Fibroblast of skin of left quadriceps (primary cell): ENCODE measurements at places on chromosomes 3 and 15.

DNA sequence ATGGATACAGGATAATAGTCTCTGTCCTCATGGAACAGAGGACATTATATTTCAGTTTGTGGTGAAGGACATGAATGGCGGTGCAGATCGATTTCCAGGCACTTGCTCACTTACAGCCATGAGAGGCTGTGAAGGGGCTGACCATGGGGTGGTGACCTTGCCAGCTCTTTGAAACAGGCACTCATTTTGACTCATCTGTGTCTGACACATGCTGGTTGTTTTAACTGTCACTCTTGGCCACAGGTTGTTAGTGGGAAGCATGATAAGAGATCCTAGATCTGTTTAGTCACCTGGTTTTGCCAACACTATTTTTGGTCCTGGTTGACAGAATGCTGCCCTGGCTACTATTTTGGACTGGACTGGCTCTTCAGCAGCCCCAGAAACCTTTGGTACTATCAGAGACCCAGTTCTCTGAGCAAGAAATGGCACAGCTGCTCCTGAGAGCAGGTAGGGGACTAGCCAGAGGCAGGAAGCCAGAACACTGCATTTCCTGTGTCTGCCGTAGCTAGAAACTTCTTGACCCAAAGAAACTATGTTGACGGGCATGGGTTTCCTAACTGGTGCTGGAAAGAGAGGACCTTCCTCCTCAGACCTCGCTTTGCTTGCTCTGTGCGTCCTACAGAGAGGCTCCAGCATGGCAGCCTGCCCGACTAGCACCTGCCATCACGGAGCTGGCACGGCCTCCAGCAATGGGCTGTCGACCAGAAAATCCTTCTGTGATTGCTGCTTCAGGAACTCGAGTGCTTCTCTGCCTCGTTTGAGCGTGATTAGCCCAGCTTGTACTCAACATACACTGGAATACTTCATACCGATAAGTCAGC, 6.3 kb downstream of the PXYLP1 start:
- DNase-seq, result no peak

DNA sequence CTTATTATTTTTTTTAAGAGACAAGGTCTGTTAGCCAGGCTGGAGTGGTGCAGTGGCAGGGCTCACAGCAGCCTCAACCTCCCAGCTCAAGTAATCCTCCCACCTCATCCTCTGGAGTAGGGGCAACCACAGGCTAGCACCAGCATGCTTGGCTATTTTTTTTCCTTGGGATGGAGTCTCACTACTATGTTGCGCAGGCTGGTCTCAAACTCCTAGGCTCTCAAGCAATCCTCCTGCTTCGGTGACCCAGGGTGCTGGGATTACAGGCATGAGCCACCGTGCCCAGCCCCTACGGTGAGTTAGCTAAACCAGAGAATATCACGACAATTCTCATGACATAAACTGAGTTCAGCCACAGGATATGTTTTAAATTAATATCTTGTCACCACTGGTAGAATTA, 2.0 kb downstream of the DCUN1D1 start:
- DNase-seq, result no peak

- no peak for DNase-seq
These were observed 148.1 kb downstream of the NEK11 start for GRCh38 chr3:131174752-131175151.

DNA sequence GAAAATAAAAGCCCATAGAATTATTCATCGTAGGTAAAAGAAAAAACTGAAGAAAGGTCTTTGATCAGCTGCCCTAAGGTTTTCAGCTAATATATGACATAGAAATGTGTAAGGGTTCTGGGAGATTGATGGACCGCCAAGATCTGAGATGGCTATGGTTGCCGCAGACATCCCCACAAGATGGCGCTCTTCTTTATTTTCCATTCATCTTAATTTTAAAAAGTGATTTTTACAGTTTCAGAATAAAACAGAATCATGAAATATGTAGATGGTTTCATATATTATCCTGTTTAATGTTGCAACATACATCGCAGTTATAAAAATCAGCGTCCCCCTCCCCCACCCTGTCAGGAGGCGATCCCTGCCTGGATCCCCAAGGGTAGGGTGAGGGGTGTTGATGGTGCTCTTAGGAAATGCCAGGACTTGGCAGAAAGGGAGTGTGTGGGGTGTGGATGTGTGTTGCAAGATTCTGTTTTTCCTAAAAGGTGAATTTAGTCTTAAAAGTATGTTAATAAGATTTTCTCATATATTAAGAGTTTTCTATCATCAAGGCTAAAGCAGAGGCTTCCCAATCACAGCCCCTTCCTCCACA, 68.8 kb downstream of the ANXA2 start:
- DNase-seq, result no peak

GRCh38 chr3:128488636-128488990, 4.4 kb downstream of the GATA2 start:
- DNase-seq, result no peak

DNA sequence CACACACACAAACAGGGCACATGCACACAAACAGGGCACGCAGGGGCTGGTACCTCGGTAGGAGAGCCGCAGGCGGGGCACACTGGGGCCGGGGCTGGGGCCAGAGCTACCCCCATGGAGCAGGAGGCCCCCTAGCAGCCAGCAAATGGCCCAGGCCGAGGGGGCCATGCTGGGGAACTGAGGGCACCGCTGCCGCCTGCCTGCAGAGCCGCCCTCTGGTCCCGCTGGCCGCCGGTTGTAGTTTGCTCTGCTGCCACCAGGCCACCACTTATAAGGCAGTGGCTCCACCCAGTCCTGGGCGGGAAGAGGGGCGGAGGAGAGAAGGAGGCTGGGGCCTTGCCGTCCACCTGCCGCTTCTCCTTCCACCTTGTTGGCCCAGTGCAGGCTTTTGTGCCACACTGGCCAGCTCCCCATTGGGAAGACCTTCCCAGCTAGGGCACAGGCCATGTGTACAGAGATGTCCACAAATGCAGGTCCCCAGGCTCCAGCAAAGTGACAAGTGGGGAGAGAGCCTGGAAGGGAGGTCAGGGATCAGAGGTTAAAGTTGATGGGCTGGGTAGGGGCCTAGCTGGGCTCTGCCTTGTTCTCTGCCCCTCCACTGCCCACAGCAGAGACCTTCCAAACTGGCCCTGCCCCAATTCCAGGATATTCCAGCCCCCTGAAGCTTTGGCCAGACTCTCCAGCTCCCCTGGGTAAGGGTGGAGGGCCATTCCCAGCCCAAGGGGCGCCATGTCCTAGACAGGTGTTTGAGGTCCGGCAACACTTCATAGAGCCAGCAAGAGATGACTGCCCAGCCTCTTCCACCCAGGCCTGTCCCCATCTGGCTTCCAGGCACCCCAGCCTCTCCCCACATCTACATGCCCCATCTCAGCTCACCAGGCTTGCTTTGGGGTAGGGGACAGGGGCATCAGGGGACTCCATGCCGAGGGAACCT, at the start of gene SEMA3G:
Gene SEMA3G (minus strand): TSS at position 244 of the 934 bp plus-strand sequence. CDS start 76 bp downstream, at position 168.
- DNase-seq, result no peak

DNA sequence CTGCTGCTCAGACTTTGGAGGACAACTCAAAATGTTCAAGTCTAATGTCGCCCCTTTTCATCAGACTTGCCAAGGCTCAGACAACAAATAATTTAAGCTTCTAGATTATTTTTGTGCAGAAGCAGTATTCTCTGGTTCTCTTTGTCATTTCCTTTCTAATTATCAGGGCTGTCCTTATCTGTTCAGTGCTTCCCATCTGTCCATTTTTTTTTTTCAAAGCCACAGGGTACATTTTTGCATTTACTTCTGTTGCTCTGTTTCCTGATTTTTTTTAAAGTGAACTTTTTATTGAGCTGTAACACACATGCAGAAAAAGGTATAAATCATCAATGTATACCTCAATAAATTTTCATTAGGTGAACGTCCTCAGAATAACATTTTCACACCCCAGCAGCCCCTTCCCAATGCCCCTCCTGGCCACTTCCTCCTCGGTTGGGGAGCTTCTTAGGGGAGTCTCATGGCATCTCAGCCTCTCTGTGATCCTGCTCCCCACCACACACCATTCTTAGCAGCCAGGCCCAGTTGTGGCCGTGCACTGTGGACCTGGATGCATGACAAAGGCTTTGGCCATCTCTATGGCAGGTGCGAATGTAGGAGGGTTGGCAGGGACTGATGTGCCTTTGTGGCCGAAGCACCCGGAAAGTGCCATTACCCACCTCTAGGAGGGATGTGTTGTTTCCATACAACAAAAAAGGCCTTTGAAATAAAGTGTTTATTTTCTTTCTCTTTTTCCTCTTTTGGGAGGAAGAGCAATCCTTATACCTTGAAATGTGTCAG, 303.5 kb upstream of the LRRFIP2 start:
- DNase-seq, result no peak

- DNase-seq, result no peak
These were observed 249.5 kb upstream of the IGF1R start for GRCh38 chr15:98398886-98399285.

GRCh38 chr15:87734571-87735373, 521.8 kb downstream of the NTRK3 start:
- no peak for DNase-seq

DNA sequence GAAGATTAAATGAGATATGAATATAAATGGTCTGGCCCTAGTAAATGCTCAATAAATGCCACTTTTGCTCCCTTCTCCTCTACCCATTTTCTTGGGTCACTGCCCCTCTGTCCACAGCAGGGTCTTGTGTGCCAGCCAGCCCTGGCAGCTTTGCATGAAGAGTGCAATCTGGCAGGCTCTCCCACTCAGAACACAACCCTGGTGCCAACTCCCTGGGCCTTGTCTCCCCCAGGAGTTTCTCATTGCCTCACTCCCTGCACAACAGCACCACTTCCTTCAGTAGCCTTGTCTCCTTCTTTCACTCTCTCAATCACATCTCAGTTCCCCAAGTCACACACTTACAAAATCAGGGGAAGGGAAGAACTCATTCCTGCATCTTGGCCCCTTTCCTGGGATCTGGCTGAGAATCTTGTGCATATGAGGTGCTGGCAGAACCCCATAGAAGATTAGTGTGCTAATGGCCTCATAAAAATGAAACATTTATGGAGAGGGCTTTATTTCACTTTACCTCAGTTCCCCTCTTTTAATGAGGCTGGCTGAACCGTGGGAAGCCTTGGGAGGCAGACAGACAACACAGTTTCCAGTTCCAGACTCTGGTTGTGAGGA, 445.9 kb upstream of the PROK2 start:
- peak; percentile 35 for DNase-seq

- no peak for DNase-seq
These were observed 575.0 kb upstream of the SGO1 start for GRCh38 chr3:20760981-20761380.

GRCh38 chr15:45377609-45378148, 665 bp downstream of the GATM start:
- no peak for DNase-seq

DNA sequence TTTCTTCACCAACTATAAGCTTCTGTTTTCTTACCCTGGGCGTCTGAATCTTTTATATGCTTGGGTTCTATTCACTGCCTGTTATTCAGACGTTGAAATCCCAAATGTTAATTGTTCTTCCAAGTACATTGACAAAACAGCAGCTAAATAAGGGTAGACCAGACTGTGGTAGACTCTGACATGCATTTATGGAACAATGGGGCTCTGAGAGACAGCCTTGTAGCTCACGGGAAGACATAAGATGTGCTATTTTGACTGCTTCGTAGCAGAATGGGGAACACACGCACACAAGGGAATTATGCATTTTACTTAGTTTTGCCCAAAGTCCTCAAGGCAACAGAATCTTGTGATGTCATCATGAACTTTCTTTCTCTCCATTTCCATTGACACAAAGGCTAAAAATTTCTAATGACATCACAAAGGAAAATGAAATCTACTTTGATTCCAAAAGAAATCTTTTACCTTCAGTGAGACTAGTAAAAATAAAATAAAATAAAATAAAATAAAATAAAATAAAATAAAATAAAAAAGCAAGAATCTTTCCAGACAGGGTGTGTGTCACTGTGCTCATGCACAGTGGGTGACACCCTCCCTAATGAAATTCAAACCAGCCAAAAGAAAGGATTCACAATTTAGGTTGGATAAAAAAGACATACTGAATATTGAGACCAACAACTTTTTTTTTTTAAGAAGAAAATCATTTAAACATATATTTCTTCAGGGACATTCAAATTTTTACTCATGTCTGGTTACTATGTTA, 346.6 kb downstream of the ZBTB20 start:
- DNase-seq, result no peak

- DNase-seq, result no peak
These were observed 19.0 kb downstream of the NUP210 start for GRCh38 chr3:13401149-13401548.
